ENCODE measurements at places on chromosomes 16 and 17.

DNA sequence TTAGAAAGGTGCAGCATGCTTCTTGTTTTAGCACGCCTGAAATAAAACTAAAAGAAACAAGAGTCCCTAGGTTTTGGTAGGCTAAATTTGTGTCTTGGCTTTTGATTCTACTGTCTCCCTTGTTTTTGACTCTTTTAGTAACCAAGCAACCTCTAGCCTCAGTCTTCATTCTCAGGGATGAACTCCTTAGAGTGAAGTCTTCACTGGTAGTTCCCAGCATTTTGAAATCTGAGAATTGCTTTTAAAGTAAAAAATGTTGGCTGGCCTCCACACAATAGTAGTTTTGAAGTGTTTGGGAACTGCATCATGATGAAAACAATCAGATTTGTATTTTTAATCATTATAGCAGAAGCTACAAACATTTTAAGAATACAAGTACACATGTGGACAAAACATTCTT, 6.1 kb upstream of the CDR2 start:
- DNase-seq: no peak

DNA sequence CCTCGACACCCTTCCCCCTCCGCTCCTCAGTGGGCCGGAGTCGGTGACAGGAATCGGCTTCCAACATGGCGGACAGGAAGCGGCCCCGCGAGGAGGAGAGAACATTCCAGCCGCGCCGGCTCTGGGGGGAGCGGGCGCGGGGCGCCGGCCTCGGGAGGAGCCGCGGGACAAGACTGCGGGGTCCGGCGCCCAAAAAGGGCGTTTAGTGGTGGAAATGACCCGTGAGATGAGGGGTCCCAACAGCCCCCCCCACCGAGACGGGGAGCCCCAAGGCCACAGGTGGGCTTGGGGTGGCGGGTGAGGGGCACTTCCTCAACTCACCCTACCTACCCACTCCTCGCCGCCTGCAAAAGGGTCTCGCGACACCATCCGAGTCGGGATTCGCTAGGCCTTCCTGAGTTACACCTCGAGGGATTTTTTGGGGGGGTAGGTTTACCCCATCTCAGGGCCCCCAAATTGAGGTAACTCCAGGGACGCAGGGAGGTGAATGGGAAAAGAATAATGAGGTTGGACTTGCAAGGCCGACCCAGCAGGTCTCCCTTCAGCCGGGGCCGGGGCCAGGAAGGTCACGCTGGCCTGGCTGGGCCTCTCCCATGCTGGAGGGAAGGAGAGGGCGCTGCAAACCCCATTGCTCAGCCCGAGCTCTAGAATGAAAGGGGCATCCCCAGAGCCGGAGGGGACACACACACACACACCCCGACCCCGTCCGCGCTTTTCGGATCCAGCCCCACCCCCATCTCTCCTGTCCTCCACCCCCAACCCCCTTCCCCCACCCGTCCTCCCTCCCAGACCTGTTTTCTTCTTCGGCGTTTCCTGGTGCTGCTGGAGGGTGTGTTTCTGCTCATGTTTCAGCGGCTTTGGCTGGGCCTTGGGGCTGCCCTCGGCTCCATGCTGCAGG, 707 bp downstream of the NUFIP2 start:
- no peak for DNase-seq

GRCh38 chr16:1042866-1043265, 29.7 kb upstream of the SSTR5 start:
- no peak for DNase-seq

DNA sequence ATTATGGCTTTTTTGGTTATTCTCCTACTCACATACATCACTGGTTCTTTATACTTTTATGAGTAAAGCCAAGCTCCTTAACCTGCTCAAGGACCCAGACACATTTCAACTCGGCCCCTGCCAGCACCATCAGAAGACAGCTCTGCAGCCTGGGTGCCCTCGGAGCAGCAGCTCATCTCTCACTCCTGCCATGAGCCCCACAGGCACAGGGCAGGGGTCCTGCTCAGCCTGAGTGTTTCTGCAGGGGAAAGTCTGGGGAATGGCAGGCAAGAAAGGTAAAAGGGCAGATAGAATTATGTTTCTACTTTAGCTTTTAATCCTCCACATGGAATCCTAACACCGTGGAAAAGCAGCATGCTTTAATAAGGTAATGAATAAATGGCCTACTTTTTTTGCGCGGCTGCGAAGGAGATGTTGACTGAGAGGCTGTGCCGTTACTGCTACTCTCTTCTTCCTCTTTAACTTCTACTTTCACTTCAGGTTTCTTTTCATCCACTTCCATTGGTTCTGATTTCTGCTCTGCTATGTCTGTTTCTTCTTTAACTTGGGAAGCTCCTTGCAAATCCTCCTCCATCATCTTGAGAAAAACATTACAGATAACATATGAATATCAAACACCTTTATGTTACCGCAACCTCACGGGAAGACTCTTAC, 50.1 kb upstream of the TRAP1 start:
- DNase-seq: no peak

GRCh38 chr17:7352910-7353635, 1.1 kb downstream of the KCTD11 start:
- no peak for DNase-seq
